Stimulated activated CD4-positive, alpha-beta T cell treated with anti-CD3 and anti-CD28 coated beads, Interleukin-15, amount 100 ng/mL, for 24 hours (primary cell): ENCODE measurements at places on chromosomes 13 and 19.

- no peak for DNase-seq
These were observed 21.8 kb upstream of the OR10H1 start for GRCh38 chr19:15837221-15837731.

GRCh38 chr13:110006304-110006703, 219.9 kb upstream of the IRS2 start:
- no peak for DNase-seq

DNA sequence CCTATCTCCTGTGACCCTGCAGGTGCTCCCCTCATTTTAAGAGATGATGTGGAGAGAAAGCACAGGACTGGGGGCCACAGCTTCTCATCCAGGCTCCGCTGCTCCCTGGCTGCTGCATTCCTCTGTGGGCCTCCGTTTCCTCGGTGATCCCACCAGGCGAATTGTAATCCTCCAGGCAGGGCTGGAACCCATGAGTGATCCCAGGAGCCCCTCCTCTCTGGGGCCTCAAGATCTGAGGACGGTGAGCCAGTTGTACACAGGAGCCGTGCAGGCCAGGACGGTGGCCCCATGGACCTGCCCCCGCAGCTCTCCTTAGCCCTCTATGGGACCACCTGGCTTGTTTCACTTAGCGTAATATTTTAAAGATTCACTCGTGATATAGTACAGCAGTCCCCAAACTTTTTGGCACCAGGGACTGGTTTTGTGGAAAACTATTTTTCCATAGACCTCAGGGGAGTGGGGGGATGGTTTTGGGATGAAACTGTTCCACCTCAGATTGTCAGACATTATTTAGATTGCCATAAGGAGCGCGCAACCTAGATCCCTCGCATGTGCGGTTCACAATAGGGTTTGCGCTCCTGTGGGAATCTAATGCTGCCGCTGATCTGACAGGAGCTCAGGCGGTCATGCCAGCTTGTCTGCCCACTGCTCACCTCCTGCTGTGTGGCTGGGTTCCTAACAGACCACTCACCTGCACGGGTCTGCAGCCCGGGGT, 5.6 kb downstream of the FFAR3 start:
- no peak for DNase-seq

DNA sequence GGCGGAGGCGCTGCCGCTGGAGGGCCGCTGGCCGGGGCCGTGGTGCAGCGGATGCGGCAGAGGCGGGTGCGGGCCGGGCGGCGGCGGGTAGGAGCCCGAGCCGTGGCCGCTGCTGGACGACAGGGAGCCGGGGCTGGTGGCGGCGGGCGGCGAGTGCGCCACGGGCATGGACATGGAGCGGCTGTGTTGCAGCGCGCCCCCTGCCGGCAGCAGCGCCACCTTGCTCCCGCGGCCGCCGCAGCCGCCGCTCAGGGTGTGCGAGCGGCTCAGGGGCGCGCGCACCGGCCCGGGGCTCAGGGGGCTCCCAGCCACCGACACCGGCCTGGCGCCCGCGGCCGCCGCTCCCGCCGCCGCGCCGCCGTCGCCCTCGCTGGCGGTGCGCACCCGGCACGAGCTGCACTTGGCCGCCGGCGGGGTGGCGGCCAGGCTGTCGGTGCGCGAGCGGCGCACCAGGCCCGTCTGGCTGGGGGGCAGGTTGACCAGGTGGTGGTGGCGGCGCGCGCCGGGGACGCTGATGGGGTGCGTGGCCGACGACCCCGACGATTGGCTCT, 1.7 kb downstream of the IRS2 start:
- DNase-seq = peak; percentile 76

GRCh38 chr13:97653443-97654140, 219.6 kb downstream of the RAP2A start:
- no peak for DNase-seq

GRCh38 chr13:97976610-97977521, 23.4 kb downstream of the IPO5 start:
- peak; percentile 34 for DNase-seq

- no peak for DNase-seq
These were observed 249.5 kb upstream of the SLC10A2 start for GRCh38 chr13:103315711-103316110.

DNA sequence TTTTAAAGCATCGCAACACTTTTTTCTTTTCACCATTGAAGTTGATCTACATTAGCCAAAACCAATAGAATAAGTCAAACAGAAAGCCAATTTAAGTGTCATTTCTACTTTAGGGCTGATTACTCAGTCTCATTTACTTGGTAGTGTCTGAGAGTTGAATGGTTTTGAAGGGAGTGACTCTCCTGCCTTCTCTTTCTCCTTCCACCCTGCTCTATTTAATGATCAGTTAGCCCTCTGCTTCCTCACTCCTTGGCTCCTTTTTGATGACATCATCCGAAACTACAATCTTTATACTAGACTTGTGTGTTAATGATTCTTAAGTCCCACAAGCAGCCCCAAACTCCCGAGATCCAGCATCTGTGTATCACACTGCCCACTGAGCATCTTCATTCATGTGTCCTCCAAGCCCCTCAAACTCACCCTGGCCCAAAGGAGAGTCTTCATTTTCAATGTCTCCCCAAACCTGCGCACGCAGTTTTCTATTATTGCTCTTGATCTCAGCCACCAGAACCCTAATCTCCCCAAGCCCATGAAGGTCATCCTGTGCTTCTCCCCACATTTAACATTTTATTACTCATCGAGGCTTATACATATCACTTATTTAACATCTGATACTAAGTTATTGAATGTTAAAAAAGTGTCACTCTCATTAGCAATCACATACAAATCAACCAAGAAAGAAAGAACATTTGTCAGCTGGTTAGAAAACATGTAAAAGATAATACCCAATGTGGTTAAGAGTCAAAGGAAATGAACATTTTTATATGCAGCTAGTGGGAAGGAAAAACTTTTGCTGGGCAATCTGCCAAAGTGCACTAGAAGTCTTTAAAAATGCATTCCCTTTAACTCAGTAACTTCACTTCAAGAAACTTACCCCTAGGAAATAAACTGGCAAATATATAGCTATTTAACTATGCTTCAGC, 32.2 kb upstream of the ARGLU1 start:
- DNase-seq = no peak

- no peak for DNase-seq
These were observed 1.2 kb downstream of the SLC7A9 start for GRCh38 chr19:32868206-32868950.

- DNase-seq = no peak
These were observed 30.6 kb downstream of the CERS1 start for GRCh38 chr19:18865106-18865972.

DNA sequence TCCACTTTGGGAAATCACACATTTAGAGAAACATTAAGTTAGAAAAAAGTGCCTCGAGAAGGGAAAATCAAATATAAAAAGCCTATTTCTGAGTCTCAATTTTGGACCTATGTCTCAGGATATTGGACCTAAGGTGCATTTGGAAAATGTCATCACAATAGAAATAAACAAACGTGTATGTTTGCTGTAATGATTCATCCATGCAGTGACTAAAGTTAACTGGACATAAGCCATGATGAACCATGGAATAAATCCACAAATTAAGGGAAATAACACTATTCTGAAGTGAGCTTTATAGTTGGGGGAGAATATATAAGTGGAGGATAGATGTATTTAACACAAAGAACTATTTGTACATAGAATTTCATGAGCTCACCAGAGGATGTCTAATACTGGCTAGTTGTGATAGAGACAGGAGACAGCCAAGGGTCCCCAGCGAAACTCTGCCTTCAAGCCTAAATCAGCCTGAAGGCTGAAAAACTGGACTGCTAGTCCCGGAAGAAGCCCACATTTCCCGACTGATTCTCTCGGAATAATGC, 963.3 kb upstream of the SPRY2 start:
- DNase-seq = no peak

DNA sequence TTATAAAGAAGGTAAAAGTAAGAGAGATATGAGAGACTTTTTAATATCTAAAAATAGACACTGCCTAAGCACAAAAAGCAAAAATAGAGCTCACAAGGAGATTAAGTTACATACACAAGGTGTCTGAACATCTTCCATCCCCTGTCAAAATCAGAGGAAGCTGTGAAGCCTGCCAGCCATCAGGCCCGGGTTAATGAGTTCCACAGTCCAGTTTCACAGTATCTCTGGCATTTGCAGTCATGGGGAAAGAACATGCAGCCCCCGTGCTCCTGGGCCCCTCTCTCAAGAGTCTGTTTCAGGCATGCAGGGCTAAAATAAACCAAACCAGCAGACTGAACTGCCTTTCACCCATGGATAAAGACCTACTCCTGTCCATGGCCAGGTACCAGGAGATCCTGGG, 79.2 kb downstream of the TBC1D4 start:
- no peak for DNase-seq
